Epithelial cell of umbilical artery (primary cell): ENCODE measurements at places on chromosomes 3 and 15. TPM values are rescaled to one million over a fixed set of nuclear protein-coding genes. Genes with fewer than 3 reads are reported as not detected.

The COL6A5 gene
- total RNA-seq = not detected in 2 replicates

The AGBL1 gene
- not detected in 2 replicates for total RNA-seq

The ZNF385D gene
- under 0.01 TPM in 1 of 2 replicates, not detected in the other for total RNA-seq

The EBLN2 gene
- total RNA-seq = 2.9 and 10.0 TPM in 2 replicates

The GRIP2 gene
- not detected in 2 replicates for total RNA-seq

The ARHGEF26 gene
- total RNA-seq = 0.46 and 0.97 TPM in 2 replicates

The FOXL2NB gene
- 0.30 TPM in 1 of 2 replicates, not detected in the other for total RNA-seq

The STRC gene
- total RNA-seq = 0.46 TPM in 1 of 2 replicates, not detected in the other

The SPINK8 gene
- total RNA-seq = not detected in 2 replicates

The GPX1 gene
- total RNA-seq = 244 and 429 TPM in 2 replicates

The TMEM266 gene
- total RNA-seq = under 0.01 TPM in 1 of 2 replicates, not detected in the other

The DAZL gene
- not detected in 2 replicates for total RNA-seq

The CLRN1 gene
- total RNA-seq = not detected in 2 replicates

The GALNT15 gene
- 1.3 and 8.7 TPM in 2 replicates for total RNA-seq

The CD86 gene
- total RNA-seq = not detected in 2 replicates

The TMPRSS7 gene
- not detected in 2 replicates for total RNA-seq

The TEX55 gene
- total RNA-seq = not detected in 2 replicates

The PLS1 gene
- 3.2 and 4.4 TPM in 2 replicates for total RNA-seq

The LRIG1 gene
- 48.1 and 79.0 TPM in 2 replicates for total RNA-seq

The TICRR gene
- total RNA-seq = 2.6 and 5.9 TPM in 2 replicates
